GM23338 (cell line): ENCODE measurements at places on chromosomes 5 and 9. TPM values are rescaled to one million over a fixed set of nuclear protein-coding genes. Genes with fewer than 3 reads are reported as not detected.

IL5 gene
- total RNA-seq: not detected in 2 replicates

DOCK2 gene
- total RNA-seq: 9.4 and 19.4 TPM in 2 replicates

ERP44 gene
- total RNA-seq: 12.0 and 13.0 TPM in 2 replicates

PPP3R2 gene
- not detected in 2 replicates for total RNA-seq

TXN gene
- total RNA-seq: 173 and 177 TPM in 2 replicates

TAF1L gene
- total RNA-seq: 0.04 and 0.07 TPM in 2 replicates

BTNL8 gene
- 0.85 TPM in 1 of 2 replicates, not detected in the other for total RNA-seq

CDKN2A gene
- total RNA-seq: 0.87 and 4.0 TPM in 2 replicates

SPINK6 gene
- not detected in 2 replicates for total RNA-seq

KIF2A gene
- 99.1 and 120 TPM in 2 replicates for total RNA-seq

SYK gene
- 5.4 and 5.8 TPM in 2 replicates for total RNA-seq

PANK3 gene
- total RNA-seq: 91.6 and 101 TPM in 2 replicates

LECT2 gene
- total RNA-seq: not detected in 2 replicates

GPR150 gene
- total RNA-seq: 0.21 TPM in 1 of 2 replicates, not detected in the other

IFNA21 gene
- total RNA-seq: not detected in 2 replicates

SLC34A1 gene
- 0.31 TPM in 1 of 2 replicates, not detected in the other for total RNA-seq

CTSL gene
- total RNA-seq: 30.4 and 34.5 TPM in 2 replicates

ZNF366 gene
- not detected in 2 replicates for total RNA-seq

FOXD4 gene
- 0.31 TPM in 1 of 2 replicates, not detected in the other for total RNA-seq

DNA sequence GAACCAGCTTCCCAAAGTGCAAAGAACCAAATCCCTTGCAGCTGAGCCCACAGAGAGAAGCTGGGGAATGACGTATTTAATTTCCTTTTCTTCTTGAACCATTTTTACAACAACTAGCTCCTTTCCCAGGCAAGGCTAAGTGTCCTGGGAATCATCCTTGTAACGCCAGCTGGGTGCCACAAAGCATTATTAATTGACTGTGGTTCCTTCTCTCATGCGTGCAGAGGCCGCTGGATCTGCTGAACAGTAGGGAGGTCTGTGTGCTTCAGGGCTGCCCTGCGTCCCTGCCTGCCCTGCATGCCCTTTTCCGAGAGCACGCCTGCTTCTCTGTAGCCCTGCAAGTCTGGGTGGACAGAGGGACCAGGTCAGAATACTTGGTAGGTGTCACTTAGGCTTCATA is 124.1 kb upstream of the OTULINL start:
- DNase-seq: no peak

DNA sequence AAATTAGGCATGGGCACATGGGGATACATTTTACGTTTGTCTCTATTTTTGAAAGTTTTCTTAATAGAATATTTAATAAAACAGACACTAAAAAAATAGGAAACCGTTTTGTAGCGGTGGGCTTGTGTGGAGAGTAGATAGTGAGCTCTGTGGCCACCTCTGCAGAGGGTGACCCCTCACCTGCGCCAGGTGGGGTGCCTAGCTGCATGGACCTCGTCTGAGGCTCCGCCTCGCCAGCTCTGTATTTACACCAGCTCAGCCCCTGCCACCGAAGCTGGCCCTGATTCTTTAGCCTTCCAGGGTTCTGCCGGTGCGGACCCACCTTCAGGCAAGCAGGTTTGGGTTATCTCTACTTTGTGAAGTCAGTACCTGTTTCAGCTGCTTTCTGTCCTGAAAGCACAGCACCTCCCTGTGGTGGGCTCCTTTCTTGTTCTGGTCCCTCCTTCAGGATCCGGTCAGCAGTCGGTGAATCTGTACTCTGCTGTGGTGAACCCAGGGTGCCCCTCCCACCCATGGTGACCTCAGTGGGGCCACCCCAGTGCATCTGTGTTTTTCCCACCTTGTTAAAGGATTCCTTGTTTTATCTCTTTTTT is 105.2 kb upstream of the CACNA1B start:
- peak; percentile 64 for DNase-seq

DNA sequence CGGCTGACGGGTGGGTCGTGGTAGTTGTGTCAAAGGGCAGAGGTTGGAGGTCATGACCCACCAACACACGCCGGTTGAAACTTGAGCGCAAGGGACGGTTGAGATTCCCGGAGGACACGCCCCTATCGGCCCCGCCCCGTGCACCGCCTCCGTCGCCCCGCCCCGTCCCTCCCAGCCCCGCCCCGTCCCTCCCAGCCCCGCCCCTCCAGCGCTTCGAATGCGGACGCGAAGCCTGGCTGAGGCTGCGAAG is 226 bp upstream of the RANBP17 start:
- no peak for DNase-seq

DNA sequence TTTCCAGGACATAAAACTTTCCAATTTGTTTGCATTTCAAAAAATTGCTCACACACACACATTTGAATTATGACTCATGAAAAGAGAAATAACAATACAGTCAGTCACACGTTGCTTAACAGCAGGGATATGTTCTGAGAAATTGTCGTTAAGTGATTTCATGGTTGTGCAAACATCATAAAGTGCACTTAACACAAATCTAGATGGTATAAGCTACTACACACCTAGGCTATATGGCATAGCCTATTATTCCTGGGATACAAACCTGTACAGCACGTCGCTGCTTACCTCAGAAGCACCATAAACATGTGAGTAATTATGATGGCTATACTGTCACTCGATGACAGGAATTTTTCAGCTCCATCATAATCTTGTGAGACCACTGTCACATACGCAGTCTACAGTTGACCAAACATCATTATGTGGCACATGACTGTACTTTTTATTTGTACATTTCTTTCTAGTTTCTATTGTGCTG is 378.2 kb downstream of the ACTL7B start:
- no peak for DNase-seq

DNA sequence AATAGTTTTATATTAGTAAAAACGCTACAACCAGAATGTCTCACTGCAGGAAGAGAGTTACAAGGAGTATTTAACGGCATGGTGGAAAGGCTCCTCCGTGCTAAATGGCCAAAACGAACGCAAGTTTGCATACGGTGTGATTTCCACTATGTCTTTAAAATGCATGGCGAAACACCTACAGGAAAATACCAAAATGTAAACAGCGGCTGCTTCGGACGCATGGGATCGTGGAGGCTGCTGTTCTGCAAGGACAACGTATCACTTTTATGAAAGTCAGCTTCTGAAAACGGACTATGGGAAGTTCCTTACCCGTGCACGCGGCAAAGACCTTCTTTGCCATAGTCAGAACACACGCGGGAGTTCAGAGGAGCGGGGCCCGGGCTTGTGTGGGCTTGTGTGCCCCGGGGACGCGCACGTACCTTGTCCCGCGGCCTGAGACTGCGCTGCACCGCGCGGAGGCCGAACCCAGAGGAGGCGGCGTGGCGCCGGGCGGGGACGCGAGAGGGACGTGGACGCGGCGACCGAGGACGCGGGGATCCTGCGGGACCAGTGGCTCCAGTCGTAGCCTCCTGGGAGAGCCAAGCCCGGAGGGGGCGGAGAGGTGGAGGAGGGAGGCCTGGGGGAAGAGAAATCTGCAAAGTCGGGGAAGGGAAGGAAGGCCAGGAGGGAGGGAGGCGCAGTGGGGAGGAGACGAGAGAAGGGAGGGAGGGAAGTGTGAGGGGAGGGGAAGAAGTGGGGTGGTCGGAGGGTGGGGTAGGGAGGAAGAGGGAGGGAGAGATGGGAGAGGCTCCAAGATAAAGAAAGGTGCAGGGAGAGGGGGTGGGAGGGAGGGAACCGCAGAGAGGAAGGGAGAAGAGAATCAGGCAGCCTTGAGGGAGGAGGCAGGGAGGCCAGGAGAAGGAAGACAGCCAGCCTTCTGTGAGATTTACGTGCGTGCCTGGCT is at the start of gene CMBL:
CMBL (minus strand) TSS at position 697 of the 943 bp plus-strand sequence. CDS start 17,140 bp downstream, outside the sequence.
- DNase-seq: peak; percentile 88

DNA sequence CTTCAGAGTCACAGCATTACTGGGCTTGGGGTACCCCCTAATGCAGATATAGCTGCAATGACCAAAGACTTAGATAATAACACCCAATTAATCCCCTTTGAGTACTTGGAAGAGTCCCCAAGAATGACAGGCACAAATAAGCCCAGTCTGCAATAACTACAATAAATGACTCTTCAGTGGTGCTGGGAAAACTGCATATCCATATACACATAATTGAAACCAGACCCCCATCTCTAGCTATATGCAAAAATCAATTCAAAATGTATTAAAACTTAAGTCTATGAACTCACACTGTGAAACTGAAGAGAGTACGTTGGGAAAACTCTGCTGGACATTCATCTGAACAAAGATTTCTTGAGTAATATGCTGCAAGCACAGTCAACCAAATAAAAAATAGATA is 422.5 kb downstream of the CDH18 start:
- no peak for DNase-seq

GRCh38 chr9:34197756-34198711 is 19.2 kb downstream of the UBAP1 start:
- DNase-seq: peak; percentile 87

DNA sequence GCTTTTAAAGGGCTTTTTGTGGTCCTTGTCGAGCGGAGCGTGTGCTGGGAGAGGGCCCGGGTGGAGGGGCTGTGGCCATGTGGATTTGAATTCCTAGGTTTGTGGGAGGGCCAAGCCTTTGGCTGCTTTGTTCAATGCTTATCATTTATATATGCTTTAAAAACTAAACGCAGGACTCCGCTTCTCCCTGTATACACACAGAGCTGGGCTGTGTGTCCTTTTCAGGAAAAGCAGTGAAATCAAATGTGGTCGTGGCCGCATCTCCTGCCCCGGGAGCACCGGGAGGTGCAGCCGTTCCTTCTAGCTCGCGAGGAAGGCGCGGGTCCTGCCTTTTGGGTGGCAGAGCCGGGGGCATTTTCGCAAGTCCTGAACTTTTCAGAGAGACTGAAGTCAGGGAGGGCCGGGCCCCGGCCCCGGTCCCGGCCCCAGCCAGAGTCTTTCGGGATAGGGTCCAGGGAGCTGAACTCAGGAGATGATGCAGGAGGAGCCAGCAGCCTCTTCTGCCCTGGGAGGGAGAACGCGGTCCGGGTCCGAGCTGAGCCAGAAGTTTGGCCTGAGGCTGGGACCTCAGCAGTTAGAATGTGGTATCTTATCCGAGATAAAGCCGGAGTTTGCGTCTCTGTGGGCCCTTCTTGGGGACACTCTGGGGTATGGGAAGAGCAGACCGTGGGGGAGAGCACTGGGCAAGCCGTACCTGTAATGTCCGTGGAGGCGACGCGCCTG is 158.8 kb downstream of the C9orf152 start:
- peak; percentile 31 for DNase-seq

GRCh38 chr5:152689250-152689711 is 284.2 kb upstream of the NMUR2 start:
- DNase-seq: no peak

- no peak for DNase-seq
Observed at GRCh38 chr9:136361754-136362449, 1.6 kb downstream of the DNLZ start.

GRCh38 chr5:112703866-112704820 is 33.5 kb upstream of the APC start:
- no peak for DNase-seq

- DNase-seq: no peak
Observed at GRCh38 chr5:149298842-149299404, 27.3 kb downstream of the AFAP1L1 start.

- no peak for DNase-seq
Observed at GRCh38 chr5:169989365-169989764, 9.1 kb upstream of the INSYN2B start.

DNA sequence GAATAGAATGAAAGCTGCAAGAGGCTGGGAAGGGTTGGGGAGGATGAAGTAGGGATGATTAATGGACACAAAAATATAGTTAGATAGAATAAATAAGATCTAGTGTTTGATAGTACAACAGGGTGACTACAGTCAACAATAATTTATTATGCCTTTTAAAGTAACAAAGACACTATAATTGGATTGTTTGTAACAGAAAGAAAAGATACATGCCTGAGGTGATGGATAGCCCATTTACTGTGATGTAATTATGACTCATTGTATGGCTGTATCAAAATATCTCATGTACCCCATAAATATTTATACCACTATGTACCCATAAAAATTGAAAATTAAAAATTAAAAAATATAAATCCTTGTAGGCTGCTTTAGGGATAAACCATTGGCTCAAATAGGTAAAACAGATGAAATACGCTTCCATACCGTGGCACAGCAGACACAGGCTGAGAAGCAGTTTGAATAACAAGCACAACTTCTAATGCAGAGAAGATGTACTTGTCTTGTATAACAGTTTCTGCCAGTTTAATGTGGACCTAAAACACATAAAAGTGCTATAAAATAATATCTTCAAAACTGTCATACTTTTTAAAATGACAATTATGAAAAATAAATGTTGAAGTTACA is 34.9 kb downstream of the APBA1 start:
- no peak for DNase-seq

GRCh38 chr9:71269859-71270258 is 148.4 kb upstream of the TRPM3 start:
- no peak for DNase-seq

GRCh38 chr5:52282647-52283046 is 505.1 kb upstream of the ITGA1 start:
- no peak for DNase-seq

DNA sequence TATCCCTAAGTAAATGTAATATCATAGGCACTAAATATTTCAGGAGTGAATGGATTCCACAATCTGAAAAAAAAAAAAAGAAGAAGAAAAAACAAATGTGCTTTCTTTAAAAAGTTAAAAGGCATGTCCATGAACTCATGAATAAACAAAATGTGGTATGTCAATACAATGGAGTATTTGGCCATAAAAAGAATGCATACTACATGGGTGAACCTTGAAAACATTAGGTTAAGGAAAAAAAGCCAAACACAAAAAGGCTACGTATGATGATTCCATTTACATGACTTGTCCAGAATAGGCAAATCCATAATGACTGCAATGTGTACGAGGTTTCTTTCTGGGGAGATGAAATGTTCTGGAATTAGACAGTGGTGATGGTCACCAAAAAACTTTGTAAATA is 45.3 kb downstream of the FNIP1 start:
- no peak for DNase-seq

- no peak for DNase-seq
Observed at GRCh38 chr5:59845730-59846129, 47.8 kb downstream of the PDE4D start.

DNA sequence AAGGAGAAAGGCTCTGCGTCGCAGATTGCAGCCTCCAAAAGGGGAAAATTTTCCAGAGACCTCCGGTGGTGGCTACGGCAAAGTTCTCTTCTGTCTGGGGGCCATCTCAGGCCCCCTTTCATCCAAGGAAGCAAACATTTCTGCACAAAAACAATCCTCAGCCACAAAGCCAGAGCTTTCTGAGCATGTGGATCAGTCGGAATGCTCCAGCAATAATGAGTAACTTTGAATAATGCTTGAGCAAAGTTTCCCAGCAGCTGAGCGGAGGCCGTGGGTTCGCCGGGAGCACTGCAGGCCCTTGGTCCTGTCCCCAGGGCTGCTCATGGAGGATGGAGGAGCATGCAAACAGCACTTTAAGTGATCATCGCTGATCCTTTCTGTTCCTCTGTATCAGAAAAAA is 60.2 kb upstream of the UNC5A start:
- no peak for DNase-seq

GRCh38 chr5:55039843-55040242 is 15.8 kb downstream of the GZMK start:
- no peak for DNase-seq

- DNase-seq: no peak
Observed at GRCh38 chr5:116543501-116543900, 31.1 kb downstream of the SEMA6A start.
